Right cardiac atrium (tissue), 5 donors: ENCODE measurements at places on chromosomes 2 and 18. TPM values are rescaled to one million over a fixed set of nuclear protein-coding genes. Genes with fewer than 3 reads are reported as not detected.
A peak's percentile ranks its signal among the peaks of the same experiment; 100 is the strongest.

GRCh38 chr2:204115137-204116056 is 178.8 kb downstream of the ICOS start:
- no peak for DNase-seq

PDK1 gene
- 35.1 TPM for total RNA-seq

OTOS gene
- not detected for total RNA-seq

GRCh38 chr2:60992985-60993392 is 24.5 kb upstream of the PEX13 start:
- no peak for DNase-seq

DNA sequence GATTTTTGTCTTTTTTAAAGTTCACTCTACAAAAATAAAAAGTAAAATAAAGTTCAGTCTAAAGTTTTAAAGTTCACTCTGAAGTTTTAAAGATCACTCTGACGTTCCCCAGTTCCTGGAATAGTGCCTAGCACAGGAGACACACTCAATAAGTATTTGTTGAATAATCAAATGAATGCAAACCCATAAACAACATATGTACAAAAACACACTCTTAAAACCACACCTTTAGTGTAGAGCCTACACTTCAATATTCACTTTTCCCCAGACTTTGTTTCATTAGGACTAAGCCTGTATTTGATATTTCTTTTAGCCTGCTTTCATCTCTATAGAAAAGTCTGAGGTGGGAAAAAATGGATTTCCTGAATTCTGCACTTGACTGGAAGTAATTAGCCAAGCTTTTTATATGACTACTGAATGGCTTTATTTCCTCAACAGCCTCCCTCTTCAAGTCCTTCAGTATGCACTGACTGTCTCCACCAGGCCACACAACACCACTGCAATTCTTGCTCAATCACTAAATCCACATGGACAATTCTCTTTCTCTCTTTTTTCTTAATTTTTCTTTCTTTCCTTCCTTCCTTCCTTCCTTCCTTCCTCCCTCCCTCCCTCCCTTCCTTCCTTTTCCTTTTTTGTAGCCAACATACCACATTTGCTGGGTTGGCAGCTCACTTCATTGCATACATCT is 104.6 kb downstream of the SS18 start:
- DNase-seq = no peak

COLEC12 gene
- total RNA-seq = 6.6 TPM

GRCh38 chr2:160256507-160256906 is 56.4 kb upstream of the ITGB6 start:
- no peak for DNase-seq

GRCh38 chr2:128315829-128316776 is 2.6 kb downstream of the HS6ST1 start:
- peak; percentile 16 for DNase-seq

DNA sequence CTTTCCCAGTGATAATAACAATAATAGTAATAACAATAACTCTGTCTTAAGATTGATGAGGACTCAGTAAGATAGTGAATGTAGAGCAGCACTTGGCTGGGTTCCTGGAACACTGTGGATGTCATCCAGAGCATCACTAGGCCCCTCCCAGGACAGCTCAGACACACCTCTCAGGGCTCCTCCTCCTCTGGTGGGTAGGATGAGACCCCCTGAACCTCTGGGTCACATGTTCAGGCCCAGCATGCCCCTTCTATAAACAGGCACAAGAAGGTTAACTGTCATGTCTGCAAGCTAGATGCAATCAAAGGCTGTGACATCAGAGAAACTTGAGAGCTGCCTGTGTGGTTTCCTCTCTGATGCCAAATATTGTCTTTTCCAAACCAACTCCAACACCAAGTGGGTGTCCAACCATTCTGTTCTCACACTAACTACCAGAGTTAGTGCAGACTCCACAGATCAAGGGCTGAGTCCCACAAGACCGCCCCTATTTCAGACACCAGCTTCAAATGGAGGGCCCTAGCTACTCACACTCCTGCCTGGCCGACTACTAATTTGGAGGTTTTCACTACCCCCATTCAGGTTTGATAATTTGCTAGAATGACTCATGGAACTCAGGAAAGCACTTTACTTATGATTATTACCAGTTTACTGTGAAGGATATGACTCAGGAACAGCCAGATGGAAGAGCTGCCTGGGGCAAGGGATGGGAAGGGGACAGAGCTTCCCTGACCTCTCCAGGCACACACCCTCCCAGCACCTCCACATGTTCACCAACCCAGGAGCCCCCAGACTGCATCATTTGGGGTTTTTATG is 46.4 kb upstream of the BZW1 start:
- no peak for DNase-seq

DNA sequence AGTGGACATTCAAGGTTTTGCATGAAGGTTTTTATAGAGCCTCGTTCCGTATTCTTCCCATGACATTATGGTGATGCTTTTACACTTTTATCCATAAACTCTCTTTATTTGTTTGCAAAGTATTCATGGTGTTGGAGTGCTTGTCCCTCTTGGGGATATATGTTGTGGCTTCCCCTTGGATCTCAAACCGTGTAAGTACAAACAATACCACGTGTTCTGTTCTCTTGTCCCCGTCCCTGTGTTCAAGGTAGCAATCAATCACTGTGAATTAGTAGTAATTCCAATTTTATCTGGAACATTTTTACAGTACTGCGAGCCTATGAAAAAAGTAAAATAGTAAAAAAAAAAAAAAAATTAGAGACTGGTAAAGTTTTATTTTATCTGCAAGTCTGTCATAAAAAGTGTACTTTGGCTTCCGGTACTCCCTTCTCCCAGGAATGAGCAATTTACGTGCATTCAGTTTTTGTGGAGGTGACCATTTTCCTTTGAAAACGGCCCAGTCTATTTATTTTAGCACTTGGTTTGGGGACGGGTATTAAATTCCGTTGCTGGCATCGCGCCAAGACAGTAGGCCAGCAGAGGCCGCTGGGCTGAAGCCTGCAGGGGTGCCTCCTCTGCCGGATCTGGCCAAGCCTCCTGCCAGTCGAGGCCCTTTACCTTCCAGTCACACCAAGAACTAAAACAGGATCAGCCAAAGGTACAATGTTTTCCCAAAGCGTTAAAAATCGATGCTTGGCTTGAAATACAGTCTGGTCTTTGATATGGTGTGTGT is 175.7 kb downstream of the SOCS6 start:
- peak; percentile 78 for DNase-seq
